ENCODE measurements at places on chromosomes 5 and 9.

- DNase-seq, result no peak
Measured at GRCh38 chr9:76637416-76637815, 126.8 kb upstream of the PCA3 start.

DNA sequence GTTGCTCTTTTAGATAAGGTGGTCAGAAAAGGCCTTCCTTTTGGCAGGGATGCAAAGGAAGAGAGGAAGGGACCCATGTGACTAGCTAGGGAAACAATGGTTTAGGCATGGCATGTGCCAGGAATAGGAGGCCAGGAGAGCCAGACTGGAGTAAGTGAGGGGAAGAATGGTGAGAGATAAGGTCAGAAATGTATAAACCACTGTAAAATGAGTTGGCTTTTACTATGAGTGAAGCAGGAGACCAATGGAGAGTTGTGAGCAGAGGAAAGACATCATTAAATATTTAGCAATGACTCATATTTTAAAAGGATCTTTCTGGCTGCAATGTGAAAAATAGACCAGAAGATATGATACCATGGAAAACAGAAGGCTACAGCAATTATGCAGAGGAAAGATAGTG is 50.9 kb downstream of the AP3B1 start:
- DNase-seq, result no peak

DNA sequence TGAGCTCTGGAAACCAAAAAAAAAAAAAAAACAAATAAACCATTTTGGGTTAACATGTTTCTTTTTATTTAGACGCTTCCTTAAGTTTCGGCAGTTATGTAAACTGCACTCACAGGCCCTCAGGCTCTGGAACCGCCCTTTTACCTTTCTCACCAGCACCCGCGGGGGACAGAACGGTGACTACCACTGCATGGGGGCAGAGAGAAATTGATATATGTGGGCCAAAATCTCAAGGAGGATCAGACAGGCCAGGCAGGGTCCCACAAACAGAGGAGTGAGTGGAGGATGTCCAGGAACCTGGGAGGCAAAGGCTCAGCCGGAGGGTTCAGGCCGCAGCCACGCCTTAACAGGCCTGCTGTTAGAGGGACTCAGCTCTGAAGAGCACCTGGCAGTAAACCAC is 54.4 kb downstream of the IRX2 start:
- no peak for DNase-seq

DNA sequence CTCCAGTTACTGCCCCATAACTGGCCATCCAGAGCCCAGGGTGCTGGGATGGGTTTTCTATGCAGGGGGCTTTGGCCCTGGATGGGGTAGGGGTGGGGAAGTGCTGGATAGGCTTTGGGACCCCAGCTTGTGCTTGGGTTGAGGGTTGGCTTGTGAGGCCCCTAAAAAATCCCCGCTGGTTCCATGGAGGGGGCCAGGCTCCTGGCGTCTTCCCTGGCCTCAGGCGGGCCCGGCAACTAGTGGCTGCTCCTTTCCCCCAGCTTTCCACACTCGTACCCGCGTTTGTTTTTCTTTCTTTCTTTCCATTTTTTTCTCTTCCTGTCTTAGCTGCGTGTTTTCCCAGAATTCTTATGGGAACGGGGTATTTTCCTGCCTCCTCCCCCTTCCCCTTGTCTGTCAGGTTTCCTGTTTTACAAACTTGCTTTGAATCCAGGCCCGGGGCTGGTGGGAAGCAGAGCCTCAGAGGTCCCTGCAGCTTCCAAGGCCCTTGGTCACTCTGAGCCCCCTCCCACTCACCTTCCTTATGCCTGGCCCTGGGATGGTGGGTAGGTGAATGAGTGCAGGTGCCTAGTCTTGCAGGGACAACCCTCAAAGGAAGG is 40.2 kb downstream of the RGS3 start:
- DNase-seq, result no peak

DNA sequence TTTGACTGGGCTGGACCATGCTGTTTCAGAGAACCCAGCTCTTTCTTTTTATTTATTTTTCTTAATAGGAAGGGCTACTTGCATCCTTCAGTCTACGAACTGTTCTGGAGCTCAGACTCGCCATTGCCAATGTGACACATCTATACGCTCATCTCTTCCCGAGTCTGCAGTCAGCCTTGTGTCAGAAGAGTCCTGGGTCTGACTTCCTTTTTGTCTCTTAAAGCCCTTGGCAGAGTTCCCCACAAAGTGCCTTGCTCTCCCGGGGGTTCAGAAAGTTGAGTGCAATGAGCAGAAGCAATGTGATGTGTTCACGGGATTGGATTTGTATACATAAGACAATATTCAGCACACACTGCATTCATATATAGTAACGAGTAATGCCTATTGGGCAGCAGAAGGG is 140.4 kb downstream of the ATPSCKMT start:
- no peak for DNase-seq

GRCh38 chr5:112742424-112742823 is 4.7 kb downstream of the APC start:
- no peak for DNase-seq

GRCh38 chr5:135977375-135977928 is 22.7 kb upstream of the LECT2 start:
- no peak for DNase-seq

- DNase-seq, result no peak
Measured at GRCh38 chr5:8019719-8020218, 150.8 kb downstream of the MTRR start.

DNA sequence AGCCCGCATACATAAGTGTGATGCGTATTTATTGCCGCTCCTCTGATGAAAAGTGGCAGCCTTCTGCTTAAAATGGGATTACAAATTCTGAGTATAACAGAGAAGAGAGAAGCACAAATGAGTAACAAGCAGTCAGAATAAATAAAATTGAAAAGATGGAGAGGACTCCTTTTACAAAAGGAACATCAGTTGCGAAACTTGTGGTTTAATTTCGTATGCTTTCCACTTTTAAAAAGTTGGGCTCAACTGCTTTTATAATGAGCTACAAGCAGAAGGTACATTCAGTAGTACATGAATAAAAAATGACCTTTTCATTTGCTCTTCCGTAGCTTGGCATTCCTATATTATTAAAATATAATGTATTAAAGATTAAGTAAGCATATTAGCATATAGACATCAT is 320.0 kb downstream of the FBXL17 start:
- DNase-seq, result no peak

DNA sequence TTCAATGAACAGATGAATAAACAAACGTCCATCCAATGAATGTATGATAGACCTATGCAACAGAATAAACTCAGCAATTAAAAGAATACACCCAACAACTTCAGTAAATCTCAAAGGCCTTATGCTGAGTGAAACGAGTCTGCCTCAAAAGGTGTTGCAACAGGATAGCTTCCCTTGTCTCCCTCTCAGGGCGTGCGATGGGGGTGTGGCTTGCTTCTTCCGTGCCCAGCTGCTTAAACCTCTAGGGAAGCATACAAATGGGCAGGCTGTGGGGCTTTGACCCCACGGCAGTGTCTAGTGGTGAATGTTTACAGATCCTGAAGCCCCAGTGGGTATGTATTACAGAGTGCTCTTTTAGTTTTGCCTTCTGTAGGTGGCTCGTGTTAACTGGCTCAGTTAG is 87.0 kb upstream of the CCL21 start:
- no peak for DNase-seq

- DNase-seq, result no peak
Measured at GRCh38 chr5:153866176-153866575, 172.5 kb downstream of the FAM114A2 start.

- no peak for DNase-seq
Measured at GRCh38 chr9:20244271-20244670, 378.0 kb downstream of the MLLT3 start.

DNA sequence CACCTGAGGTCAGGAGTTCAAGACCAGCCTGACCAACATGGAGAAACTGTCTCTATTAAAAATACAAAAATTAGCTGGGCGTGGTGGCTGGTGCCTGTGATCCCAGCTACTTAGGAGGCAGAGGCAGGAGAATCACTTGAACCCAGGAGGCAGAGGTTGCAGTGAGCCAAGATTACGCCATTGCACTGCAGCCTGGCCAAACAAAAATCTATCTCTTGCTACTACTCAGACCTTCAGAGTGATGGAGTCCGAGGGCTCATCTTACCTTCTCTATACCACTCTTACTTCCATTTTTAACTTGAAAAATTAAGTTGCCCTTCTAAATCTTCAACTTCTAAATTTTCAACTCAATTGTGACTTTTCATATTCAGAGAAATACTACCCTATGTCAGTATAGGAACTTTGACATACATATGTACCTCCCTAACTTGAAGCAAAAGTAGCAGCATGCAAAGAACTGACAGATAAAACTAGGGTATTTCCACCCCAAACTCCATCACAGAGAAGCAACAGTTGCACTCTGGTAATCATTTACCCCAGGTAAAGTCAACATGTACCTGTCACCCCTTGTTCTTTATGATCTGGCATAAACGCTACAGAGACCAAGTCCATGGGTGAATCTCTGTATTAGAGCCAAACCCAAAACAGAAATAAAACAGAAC is 11.4 kb downstream of the ZFAND5 start:
- DNase-seq, result no peak

DNA sequence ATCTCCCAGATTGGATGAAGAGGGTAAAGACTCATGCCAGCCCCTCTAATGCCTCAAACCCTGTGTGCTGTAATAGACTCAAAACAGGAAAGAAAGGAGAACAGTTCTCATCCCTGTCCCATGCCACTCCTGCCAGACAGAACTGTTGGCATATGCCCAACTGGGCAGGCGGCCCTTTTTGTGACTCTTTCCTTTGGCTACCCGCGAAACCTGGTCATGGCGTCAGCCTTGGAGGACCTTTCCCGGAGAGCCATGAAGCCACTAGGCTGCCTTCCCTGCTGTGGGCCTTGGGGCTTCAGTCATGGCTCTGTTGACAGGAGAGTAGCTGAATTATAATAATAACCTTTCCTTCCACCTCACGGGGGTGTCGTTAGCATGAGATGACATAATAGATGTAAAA is 75.9 kb upstream of the SEMA6A start:
- no peak for DNase-seq

GRCh38 chr5:1521671-1522600 is 1.8 kb downstream of the LPCAT1 start:
- DNase-seq, result no peak

- no peak for DNase-seq
Measured at GRCh38 chr9:119801311-119801710, 432.1 kb upstream of the BRINP1 start.

DNA sequence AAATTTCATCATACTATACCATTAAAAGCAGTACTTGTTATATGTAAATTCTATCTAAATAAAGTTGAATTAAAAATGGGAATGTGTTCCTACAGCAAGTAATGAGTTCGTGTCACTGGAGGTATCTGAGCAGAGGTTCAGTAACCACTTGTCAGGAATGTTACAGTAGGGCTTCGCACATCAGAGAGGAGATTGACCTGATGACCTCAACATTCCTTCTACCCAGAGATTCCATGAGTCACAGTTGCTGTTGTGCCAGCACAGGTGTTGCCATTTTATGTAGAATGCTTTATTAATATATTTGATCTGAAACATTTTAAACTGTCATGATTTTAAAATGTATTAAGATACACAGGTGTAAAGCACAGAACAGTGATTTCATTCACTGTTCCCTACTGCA is 60.3 kb downstream of the STX17 start:
- no peak for DNase-seq

- no peak for DNase-seq
Measured at GRCh38 chr5:76705574-76705973, 10.4 kb upstream of the F2R start.

DNA sequence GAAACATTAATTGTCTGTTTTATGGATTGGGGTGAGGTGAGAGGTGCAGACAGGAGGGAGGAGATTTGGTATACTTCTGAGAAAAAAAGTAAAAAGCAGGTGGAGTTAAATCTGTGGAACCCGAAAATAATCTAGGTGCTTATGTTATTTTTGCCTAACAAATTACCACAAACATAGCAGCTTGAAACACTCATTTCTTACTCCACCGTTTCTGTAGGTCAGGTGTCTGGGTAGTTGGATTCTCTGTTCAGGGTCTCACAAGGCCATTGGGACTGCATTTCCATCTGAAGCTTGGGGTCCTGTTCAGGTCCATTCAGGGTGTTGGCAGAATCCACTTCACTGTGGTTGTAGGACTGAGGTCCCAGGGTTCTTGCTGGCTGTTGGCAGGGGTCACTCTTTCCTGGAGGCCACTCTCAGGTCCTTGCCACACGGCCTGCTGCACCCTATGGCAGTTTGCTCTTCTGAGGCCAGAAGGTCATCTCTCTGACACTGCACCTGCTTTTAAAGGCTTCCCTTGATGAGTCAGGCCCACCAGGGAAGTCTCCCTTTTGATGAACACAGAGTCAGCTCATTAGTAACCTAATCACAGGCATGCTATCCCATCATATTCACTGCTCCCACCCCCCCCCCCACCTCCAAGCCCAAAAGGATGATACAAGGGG is 82.2 kb downstream of the TRIO start:
- no peak for DNase-seq

DNA sequence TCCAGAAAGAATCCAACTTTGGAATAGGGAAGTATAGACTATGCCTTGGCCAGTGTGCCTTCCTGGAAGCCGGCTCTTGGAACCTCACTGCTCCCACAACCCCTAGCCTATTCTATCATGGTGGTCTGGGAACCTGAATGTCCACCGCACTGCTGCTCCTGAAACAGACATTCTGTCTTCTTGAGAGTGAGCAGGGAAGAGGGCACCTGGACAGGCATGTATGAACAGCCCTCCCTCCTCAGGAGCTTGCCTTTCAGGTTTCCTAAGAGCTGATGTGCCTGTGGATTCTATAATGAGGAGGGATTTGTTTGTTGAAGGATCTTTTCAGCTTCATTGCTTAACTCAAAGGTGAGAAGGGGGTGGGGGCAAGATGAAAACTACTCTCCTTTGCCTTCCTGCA is 55.1 kb upstream of the XPA start:
- DNase-seq, result no peak

DNA sequence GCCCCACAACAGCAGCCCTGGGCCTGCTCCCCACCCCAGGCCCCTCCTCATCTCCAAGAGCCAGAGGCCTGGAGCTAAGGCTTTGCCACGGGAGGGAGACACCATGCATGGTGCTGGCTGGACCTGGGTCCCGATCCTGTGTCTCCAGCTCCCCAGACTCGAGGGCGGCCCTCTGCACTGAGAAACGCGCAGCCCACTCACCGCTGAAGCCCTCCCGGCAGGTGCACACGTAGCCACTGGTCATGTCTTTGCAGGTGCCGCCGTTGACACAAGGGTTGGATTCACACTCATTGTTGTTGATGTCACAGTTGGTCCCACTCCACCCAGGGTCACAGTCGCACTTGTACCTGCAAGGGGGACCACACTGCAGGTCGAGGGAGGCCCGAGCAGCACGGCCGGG is 30.4 kb upstream of the SEC16A start:
- no peak for DNase-seq

GRCh38 chr5:123125962-123126732 is 37.1 kb downstream of the PRDM6 start:
- DNase-seq, result no peak

- no peak for DNase-seq
Measured at GRCh38 chr9:89097219-89097618, 81.4 kb downstream of the SHC3 start.

GRCh38 chr9:81661339-81661738 is 28.0 kb downstream of the TLE1 start:
- peak; percentile 89 for DNase-seq

Measured in NCI-H1436 (cell line).